ENCODE measurements at places on chromosomes 3 and 15. TPM values are rescaled to one million over a fixed set of nuclear protein-coding genes. Genes with fewer than 3 reads are reported as not detected.

Gene FSIP1
- polyA plus RNA-seq: 3.8 TPM

Gene CFAP92
- polyA plus RNA-seq: 1.6 TPM

Gene CYP8B1
- polyA plus RNA-seq: not detected

Gene HTR3C
- not detected for polyA plus RNA-seq

Gene SKIL
- polyA plus RNA-seq: 36.9 TPM

Gene CPNE4
- polyA plus RNA-seq: 0.59 TPM

Gene CSPG4
- polyA plus RNA-seq: not detected

Gene ILDR1
- polyA plus RNA-seq: not detected

Gene TRPM1
- not detected for polyA plus RNA-seq

Gene DISP2
- 26.0 TPM for polyA plus RNA-seq

Gene WHAMM
- polyA plus RNA-seq: 1.5 TPM

Gene ZIC4
- 8.1 TPM for polyA plus RNA-seq

Gene STRC
- 2.5 TPM for polyA plus RNA-seq

Gene SKOR1
- polyA plus RNA-seq: 0.81 TPM
